ENCODE measurements at places on chromosomes 2 and 18. TPM values are rescaled to one million over a fixed set of nuclear protein-coding genes. Genes with fewer than 3 reads are reported as not detected.

The ZAP70 gene
- 10.2 TPM for total RNA-seq

The CDH19 gene
- 1.4 TPM for total RNA-seq

The SNRPD1 gene
- 25.8 TPM for total RNA-seq

The TMEM163 gene
- total RNA-seq, result 34.6 TPM

The CXCR1 gene
- 5.3 TPM for total RNA-seq

The DNAJC5G gene
- not detected for total RNA-seq

DNA sequence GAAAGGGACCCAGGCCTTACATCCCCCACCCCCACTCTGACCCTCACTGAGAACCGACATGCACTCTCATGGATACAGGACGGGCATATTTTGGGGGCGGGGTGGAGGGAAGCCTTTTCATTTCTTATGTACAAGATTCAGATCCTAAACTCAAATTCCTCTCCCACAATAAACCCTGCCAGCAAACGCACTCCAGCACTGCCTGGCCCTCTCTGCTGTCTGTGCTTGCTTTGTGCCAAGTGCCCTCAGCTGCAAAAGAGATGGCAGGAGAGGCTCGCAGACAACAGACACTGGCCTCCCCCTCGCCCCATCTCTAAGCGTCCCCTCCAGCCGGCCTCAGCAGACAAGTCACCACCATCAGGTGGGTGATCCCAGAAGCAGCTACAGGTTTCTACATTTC, 42.4 kb downstream of the FAM168B start:
- no peak for DNase-seq

DNA sequence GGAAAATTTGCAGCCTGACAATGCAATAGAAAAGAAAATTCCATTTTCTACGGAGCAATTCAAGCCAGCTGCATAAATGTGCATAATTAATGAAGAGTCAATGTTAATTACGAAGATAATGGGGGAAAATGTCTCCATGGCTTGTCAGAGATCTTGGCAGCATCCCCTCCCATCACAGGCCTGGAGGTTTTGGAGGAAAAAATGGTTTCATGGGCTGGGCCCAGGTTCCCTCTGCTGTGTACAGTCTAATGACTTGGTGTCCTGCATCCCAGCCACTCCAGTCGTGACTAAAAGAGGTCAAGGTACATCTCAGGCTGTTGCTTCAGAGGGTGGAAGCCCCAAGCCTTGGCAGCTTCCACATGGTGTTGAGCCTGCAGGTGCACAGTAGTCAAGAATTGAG, 779.7 kb downstream of the DCDC2C start:
- DNase-seq, result no peak

GRCh38 chr18:58310517-58310916, 266.5 kb downstream of the NEDD4L start:
- DNase-seq, result peak; percentile 91

DNA sequence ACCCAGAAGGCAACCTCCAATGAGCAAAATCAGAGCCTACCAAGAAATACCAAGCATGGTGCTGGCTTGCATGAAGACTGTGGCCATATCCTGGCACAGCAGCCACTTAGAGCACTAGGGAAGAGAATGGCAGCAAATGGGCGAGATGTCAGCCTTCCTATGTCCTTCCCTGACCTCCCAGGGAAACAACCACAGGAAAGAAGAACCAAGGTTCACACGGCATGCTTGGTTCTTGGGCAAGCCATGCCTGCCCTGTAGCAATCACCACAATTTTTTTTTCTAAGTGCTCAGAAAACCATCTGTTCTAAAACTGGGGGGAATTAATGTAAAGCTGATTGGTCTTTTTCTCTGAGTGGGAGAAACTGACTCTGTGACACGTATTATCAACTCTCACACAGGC, 27.8 kb downstream of the GALNT14 start:
- DNase-seq, result no peak

GRCh38 chr18:41466436-41467160, 488.4 kb upstream of the PIK3C3 start:
- DNase-seq, result no peak

- DNase-seq, result no peak
Observed at GRCh38 chr2:112642966-112643365, 2.8 kb upstream of the SLC20A1 start.

DNA sequence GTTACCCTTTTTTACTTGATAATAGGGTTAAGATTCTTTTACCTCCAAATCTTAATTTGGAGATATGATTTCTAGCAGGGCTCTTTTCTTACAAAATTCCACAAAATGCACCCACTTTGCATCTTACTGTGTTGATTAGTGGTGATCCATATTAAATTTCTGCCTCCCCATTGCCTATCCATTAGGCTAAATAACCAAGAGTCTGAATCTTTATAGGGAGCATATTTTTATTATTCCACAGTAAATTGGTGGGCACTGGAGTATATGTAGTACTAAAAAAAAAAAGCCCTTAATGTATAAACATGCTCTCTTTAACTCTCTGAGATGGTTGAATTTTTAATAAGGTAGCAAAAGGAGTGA, 8.1 kb upstream of the TXNDC2 start:
- no peak for DNase-seq

GRCh38 chr18:63299837-63300745, 19.5 kb downstream of the BCL2 start:
- no peak for DNase-seq

DNA sequence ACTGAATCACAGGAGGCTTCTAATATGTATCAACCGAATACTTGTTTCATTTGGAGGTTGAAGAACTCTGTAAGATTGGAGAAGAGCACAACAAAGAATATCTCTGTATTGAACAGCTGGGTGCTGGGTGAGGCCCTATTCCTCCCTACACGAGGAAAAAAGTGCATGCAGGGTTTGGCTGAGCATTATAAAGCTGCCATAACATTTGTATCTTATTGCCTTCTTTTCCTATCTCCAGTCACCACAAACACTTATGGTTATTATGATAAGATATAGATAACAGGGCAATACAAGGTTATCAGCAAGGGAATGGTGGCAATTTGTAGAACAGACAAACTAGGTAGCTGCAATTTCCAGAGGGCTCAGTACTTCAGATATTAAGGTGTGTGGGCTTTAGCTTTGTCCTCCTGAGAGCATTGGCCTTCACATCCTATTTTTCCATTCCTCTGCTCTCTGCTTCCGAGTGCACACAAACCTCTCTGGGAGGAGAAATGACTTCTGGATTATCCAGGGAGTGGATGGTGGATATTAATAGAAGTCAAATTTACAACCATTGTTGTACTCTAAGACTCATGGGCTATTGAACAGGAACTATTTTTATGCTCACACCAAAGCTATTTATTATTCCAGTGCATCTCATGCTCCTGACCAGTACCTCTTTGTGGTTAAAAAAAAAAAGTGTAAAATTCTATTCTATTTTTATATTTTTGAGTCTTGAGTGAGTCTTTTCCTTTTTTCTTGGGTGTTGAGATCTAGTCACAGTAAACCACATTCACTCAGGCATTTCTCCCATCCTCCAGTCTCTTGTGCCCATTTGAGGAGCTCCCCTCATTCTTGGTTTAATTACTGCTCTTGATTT, 248.4 kb downstream of the ETAA1 start:
- DNase-seq, result no peak

GRCh38 chr18:48391868-48392267, 17.3 kb downstream of the ZBTB7C start:
- DNase-seq, result no peak

DNA sequence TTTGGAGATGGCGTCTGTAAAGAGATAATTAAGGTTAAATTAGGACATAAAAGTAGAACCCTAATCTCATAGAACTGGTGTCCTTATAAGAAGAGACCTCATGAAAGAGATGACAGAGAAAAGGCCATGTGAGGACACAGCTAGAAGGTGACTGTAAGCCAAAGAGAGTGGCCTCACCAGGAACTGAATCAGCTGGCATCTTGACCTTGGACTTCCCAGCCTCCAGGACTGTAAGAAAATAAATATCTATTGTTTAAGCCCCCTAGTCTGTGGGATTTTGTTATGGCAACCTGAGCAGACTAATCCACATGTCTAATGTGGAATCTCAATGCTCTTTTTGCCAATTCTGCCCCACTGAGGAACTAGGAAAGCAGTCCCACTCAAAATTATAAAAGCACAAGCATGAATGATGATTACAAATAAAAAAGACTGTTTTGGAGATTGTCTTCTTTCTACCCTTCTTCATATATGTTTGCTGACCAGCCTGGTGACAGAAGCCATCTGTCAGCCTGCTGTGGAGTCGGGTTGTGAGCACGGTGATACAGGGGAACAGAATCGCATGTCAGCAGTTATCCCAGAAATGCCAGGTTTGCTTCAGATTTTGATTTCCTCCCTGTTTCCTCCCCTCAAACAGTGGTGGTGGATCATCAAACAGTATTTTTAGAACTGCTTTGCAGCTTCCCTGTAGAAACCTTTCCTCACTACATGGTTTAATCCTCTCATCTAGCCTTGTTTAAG, 54.2 kb downstream of the INPP4A start:
- DNase-seq, result no peak

GRCh38 chr2:117087535-117088291, 726.8 kb upstream of the DDX18 start:
- DNase-seq, result no peak

DNA sequence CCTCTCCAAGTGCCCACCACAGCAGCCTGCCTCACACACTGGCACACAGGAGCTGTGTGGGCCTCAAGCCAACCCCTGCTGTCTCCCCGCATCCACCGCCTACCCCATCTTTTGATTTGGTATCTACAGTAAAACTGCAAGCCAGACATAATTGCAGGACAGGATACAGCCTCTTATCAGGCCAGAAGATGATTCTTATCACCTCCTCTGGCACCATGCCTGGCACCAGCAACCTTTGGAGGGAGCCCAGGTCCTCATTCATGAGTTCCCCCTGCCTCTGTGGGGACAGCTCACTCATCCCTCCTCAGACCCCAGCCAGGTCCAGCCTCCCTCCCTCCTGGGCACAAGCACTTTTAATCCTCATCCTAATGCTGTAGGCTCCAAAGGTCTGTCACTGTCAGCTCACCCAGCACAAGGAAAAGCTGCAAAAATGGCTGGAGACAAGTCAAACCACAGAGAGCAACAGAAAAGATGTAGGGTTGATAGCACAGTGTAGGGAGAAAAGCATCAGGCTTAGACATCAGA, 9.7 kb downstream of the RAB11FIP5 start:
- DNase-seq, result no peak

- no peak for DNase-seq
Observed at GRCh38 chr2:199798831-199799580, 52.0 kb downstream of the FTCDNL1 start.

DNA sequence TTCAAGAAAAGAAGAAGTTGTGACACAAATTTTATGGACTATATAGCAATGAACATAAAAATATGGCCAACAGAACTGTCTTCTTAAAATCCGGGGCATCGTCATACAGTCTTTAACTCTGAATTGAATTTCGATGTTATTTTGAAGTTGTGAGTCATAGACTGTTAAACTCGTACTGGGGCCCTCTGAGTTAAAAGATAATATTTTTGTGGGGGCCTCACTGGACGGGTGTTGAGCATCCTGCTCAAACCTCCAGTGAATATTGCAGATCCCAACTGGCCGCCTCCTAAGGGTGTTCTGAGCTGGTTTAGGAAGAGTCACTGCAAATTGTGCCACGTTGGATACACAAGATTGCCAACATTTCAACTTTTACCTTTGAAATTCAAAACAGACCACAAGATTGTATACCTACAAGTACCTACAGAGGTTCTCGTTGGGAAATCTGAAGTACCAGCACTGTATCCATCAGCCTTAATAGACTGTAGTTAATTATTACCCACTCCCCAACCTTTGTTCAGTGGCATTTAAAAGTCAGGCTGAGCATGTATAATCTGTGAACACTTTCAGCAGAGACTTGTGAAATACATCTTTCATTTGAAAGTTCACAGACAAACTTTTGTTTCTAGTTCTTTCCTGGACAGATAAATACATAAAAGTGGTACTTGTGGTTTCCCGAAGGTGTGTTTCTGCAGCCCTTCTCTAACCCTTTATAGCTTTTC, 27.8 kb downstream of the KLHL23 start:
- no peak for DNase-seq

DNA sequence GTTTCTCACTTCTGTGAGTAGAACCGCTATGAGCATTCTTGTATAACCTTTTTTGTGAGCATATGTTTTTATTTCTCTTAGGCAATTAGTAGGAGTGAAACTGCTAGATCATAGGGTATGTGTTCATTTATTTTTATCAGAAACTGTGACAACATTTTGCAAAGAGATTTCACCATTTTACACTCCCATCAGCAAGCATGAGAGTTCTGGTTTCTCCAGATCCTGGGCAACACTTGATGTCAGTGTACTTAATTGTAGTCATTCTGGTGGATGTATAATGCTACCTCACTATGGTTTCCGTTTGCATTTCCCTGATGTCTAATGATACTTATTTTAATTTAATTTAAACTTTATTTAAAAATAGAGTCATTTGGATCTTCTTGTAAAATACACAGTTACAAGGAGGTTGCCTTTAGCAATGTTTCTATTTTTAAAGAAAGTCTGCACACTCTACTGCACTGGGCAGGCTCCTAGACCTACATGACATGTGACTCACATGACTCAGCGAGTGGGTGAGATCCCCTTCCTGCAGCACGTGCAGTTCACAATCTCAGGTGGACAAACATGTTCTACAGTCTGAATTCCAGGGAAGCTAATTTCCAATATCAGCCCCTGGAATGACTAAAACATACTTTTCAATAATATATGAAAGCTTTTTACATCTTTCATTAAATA, 127.0 kb upstream of the BCL2L11 start:
- no peak for DNase-seq

DNA sequence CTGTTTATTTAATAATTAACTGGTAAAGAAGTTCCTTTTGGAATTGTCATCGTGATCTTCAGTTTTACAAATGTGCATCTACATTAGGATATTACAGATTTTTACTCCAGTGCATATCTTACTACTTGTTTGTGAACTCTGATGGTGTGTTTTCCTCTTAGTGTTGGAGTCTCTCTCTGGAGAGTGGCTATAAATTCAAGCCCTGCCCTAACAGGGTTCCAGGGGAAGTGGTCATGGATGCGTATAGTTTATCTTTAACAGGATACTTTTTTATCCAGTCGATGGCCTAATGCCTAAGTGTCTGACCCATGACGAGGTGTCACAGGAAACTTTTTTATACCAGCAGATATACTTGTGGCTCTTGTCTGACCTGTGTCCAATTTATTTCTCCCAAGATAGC, 75.4 kb downstream of the CHN1 start:
- DNase-seq, result no peak

- DNase-seq, result no peak
Observed at GRCh38 chr18:41864216-41864615, 90.8 kb upstream of the PIK3C3 start.

GRCh38 chr2:176961775-176962619, 250.6 kb upstream of the HNRNPA3 start:
- DNase-seq, result no peak

GRCh38 chr2:207896525-207897285, 127.0 kb upstream of the FZD5 start:
- no peak for DNase-seq

GRCh38 chr2:10879624-10880585, 31.8 kb upstream of the KCNF1 start:
- no peak for DNase-seq
